ENCODE measurements at places on chromosomes 4 and X.

DNA sequence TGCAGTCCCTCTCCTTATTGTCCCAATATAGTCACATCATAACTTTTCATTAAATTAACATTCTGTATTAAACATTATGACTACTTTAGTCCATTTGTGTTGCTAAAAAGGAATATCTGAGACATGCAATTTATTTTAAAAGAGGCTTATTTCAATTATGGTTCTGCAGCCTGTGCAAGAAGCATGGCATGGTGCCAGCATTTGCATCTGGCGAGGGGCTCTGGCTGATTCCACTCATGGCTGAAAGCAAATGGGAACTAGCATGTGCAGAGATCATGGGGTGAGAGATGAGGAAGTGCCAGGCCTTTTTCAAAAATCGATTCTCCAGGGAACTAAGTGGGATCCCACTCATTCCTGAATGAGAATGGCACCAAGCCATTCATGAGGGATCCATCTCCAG lies 476.3 kb upstream of the RPS6KA3 start:
- no peak for DNase-seq

DNA sequence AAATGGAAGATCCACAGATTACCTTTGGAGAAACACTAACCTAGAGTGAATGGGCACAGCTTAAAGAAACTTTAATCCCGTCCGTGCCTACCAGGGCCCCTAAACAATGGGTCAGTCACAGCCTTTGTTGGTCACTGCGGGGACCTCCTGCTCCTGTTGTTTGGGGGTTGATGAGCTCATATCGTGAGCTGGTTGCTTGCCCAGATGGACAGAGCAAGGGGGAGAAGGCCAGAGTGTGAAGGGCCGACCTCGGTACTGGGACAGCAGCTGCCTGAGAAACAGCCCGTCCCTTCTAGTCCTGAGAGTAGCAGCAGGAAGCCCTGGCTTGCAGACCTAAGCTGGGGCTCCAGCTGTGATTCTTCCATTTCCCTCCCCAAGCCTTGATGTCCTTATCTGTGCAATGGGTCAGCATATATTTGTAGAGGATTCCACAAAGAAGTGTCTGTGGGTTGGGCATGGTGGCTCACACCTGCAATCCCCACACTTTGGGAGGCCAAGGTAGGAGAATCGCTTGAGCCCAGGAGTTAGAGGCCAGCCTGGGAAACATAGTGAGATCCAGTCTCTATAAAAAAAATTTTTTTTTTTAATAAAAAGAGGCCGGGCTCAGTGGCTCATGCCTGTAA lies 69.6 kb upstream of the SLC34A2 start:
- DNase-seq = no peak

GRCh38 chr4:77263247-77263646 lies 106.2 kb downstream of the CCNG2 start:
- no peak for DNase-seq

- DNase-seq = no peak
Measured at GRCh38 chr4:101953949-101954348, 163.4 kb downstream of the BANK1 start.

GRCh38 chrX:12771445-12772069 lies 19.7 kb upstream of the PRPS2 start:
- DNase-seq = no peak

- no peak for DNase-seq
Measured at GRCh38 chr4:82968972-82969371, 41.7 kb downstream of the LIN54 start.

DNA sequence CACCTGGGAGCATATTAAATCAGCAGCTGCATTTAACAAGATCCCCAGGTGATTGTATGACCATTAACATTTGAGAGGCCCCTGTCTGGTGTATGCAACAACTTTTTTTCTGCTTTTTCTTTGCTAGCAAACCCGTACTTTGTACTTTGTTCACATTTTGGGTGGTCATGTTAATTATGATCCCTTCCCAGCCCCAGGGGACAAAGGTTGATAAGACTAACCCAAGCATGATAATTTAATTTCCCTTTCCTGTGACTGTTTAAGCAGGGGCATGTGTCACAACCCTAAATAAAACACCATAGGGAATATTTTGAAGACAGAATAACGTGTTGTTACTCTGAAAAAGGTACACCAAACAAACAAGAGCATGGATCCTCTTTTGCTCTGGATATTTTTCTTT lies 332.0 kb downstream of the PCDH18 start:
- no peak for DNase-seq

DNA sequence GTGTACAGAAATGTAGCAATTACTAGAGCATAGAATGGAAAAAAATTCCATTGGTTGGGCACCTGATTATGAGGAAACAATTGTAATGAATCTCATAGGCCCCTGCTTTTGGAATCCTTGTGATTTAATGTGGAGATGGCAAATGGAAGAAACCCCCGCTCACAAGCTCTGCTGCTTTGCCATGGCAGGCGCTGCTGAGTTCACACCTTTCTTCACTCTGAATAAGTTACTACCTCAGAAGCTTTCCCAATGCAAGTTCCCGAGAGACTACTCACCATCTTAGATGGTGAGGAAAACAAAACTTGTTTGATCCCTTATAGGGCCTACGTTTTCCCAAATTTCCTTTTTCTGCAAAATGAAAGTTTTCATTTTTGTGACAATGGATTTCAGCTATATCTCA lies 266.6 kb upstream of the TAPT1 start:
- no peak for DNase-seq

DNA sequence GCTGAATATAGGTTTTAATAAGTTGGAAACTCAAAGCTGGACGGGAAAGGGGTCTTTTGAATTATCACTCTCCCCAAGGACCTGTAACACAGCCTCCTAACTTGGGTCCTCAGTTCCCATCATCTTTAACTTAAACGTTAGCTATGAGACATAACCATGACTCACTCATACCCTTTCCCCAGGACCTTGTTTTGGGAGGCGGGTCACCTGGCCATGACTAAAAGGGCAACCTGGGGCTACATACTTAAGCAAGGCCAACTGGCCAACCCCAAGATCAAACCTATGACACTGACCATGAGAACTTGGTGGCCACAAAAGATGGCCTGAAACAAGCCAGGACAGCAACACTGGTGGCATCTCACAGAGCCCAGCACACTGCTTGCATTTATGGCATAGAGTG lies 89.0 kb downstream of the SH3KBP1 start:
- DNase-seq = no peak

DNA sequence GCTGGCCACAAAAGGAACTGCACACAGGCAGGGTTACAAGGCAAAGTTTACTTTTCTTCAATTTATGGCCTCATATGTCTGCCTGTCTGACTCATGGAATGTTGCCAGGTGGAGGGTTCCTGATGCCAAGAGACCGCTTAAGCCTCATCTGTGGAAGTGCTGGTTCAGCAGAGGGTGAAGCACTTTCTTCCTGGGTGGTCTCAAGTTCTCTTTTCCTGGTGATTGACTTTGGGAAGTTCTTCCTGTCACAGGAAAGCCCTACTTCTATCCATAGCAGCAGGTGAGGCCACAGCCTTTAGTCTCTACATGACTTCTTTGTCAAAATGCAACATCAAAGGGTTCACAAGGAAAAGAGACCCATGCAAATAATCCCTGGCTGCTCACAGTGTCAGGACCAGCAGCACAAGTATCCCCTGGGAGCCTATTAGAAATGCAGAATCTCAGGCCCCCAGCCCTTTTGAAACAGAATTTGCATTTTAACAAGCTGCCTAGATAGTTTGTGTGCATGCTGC lies 81.4 kb upstream of the IGFBP7 start:
- no peak for DNase-seq

- no peak for DNase-seq
Measured at GRCh38 chr4:6746721-6747293, 30.8 kb downstream of the BLOC1S4 start.

DNA sequence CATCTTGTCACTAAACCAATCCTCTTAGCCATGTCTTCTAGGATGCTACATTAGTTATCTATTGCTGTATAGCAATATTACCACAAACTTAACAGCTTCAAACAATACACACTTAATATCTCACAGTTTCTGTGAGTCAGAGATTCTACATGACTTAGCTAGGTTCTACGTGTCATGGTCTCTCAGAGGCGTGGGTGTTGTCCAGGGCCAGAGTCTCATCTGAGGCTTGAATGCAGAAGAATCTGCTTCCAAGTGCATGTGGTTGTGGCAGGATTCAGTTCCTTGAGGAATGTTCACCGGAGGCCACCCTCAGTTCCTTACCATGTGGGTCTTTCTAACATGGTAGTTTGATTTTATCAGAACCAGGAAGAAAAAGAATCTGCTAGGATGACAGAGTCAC lies 26.4 kb downstream of the PPP1R2C start:
- DNase-seq = no peak

DNA sequence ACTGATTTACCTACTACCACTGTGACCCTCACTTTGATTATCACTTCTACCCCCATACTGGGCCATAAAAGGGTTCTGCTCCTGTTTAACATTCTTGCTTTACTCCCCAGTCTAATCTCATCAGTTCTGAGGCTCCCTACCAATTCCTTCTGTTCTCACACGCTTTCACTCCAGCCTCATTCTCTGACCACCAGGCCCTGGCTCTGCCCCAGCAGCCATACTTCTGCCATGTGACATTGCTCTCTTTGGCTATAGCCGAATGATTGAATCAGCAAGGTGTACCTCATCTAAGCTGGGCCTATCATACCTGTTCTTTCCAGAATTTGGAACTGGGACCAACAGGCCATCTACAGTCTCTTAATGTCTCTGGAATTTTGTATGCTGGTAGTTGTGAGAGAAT lies 14.4 kb upstream of the ELF2 start:
- no peak for DNase-seq

DNA sequence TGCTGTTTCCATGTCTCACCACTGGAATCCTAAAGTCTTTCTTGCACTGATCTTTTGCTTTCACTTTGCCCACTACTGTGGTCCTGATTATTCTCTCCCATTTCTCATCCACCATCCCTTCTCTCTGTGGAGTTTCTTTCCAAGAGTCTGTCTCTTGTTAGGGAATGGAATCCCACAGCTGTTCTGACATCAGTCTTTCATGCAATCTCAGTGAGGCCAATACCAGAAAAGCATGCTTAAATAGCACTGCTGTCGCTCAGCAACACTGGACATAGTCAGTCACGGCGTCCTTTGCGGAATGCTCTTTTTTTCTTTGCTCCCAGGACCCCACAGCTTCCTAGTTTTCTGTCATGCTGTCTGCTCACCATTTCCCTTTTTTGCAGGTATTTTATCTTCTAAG lies 20.1 kb downstream of the SLITRK4 start:
- DNase-seq = no peak

DNA sequence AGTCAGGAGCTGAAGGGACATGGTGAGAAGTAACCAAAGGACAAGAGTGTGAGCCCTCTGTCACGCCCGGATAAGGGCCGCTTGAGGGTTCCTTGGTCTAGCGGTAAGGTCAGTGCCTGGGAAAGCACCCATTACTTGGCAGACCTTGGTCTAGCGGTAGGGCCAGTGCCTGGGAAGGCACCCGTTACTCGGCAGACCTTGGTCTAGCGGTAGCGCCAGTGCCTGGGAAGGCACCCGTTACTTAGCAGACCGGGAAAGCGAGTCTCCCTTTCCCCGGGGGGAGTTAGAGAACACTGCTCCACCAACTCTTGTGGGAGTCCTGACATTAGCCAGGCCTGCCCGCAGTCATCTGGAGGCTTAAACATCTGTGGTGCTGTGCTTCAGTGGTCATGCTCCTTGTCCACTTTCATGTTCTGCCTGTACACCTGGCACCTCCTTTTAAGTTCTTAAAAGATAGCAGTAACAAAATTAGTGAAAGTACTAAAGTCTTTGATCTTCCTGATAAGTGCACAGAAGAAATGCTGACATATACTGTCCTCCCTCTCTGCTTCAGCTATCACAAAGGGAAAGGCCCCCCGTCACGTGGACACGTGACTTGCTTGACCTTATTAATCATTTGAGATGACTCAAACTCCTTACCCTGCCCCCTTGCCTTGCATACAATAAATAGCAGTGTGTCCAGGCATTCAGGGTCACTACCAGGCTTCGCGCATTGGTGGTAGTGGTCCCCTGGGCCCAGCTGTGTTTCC lies 9.3 kb upstream of the SEC24B start:
- DNase-seq = no peak

DNA sequence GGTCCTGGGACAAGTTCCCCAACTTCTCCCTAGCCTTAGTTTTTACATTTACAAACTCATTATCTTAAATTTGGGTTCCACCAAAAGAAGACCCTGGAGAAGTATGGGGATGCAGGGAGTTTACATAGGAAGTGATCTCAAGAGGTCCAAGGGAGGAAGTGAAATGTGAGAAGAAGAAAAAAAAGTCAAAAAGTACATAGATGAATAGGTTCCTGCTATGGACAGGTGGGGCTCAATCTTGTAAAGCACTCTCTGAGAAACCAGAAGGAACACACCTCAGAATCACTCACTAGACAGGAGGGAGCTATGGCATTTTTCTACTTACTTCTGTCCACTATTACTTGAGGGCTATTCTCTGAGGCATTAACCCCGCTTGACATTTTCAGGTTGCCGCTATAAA lies 56.6 kb downstream of the ARHGAP6 start:
- no peak for DNase-seq

GRCh38 chrX:11265352-11265751 lies 27.9 kb upstream of the AMELX start:
- DNase-seq = no peak

DNA sequence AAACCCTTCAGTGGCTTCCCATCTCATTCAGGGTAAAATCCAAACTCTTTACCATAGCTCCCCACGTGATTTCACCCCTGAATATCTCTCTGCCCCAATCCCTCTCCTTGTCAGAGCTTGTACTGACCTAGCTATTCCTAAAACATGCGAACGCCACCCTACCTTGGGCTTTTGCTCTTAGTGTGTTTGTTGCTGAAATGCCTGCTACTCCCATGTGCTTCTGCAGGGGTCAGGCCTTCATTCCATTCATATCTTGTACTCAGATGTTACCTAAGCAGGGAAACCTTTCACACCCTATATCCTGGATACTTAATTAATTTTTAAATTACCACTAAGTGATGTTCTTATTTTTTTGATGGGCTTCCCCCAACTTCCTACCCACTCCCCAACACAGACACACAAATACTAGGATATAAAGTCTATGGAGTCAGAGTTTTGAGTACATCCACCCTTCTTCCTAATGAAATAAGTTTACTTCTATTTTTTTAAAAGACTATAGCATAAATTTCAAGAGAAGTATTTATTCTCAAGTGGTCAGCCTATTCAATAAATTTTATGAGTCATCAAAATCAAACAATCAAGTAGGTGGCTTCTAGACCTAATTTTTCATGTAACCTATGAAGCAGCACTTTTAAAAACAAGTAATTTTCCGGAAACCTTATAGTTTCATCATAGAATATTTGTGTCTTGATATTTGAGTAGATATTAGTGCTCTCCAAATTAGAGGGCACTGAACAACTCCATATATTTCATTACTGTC lies 189.4 kb downstream of the RAPGEF2 start:
- DNase-seq = no peak

DNA sequence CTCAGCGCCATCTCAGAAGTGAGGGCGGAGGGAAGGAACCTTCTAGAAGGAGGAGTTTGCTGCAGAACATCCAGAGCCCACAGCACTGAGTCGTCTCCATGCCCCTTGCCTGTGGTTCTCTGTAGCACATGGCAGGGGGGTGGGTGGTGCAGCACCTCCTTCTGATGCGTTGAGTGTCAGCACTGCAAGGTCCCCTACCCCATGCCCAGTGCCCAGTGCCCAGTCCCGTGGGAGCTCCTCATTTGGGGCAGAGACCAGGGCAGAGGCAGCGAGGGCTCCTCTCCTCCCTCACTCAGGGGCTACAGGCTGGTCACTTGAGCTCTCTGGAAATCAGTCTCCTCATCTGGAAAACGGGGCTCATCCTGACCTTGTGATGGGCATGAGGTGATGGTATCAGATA lies 78.1 kb downstream of the HTRA3 start:
- no peak for DNase-seq

- no peak for DNase-seq
Measured at GRCh38 chr4:23631255-23631950, 258.4 kb downstream of the PPARGC1A start.

GRCh38 chr4:38734911-38735310 lies 47.9 kb downstream of the TLR10 start:
- no peak for DNase-seq

Measured in NCI-H524 treated with DMSO at 0.1 percent for 48 hours (cell line).